ENCODE measurements at places on chromosomes 5 and 9.

GRCh38 chr9:84294241-84294950, 46.2 kb downstream of the SLC28A3 start:
- no peak for DNase-seq

DNA sequence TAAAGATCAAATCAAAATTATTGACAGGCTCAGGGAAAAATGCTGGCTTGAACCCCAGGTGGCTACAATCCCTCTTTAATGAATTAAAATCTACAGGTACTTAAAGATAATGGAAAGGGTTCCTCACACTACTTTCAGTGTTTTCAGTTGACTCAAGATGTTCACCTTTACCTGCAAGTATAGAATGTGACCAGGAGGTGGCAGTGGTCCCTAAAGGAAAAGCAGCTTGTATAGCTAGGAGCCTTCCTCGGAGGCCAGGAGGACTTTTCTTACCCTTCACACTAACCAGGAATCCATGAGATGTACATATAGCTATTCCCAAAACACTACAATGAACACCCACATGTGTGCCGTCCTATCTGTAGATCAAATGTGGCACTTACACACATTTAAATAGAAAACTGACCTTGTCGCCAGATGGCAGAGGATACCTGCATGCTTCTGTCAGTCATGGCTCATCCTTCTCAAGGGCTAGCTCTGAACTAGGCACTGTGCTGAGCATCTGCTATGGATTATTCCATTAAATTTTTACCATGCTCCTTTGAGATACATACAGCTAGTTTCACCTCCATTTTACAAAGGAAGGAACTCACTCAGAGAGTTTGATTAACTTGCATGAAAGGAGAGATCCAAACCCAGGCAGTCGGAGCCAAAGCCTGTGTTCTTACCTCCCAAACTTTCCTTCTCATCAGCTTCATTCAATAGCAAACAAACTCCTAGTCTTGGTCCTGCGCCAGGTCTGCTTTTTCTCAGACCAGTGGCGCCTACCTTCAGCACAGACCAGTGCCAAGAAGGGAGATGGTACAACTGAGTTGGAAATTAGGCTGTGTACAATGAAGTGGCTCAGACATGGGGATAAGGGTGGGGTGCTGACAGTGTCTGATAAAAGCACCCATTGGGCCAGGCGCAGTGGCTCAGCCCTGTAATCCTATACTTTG, 24.5 kb downstream of the C9orf152 start:
- peak; percentile 47 for DNase-seq

GRCh38 chr5:54310433-54311175, at the start of gene ARL15:
TSS of gene ARL15 (minus strand) at chr5:54310573.
- peak; percentile 98 for DNase-seq

DNA sequence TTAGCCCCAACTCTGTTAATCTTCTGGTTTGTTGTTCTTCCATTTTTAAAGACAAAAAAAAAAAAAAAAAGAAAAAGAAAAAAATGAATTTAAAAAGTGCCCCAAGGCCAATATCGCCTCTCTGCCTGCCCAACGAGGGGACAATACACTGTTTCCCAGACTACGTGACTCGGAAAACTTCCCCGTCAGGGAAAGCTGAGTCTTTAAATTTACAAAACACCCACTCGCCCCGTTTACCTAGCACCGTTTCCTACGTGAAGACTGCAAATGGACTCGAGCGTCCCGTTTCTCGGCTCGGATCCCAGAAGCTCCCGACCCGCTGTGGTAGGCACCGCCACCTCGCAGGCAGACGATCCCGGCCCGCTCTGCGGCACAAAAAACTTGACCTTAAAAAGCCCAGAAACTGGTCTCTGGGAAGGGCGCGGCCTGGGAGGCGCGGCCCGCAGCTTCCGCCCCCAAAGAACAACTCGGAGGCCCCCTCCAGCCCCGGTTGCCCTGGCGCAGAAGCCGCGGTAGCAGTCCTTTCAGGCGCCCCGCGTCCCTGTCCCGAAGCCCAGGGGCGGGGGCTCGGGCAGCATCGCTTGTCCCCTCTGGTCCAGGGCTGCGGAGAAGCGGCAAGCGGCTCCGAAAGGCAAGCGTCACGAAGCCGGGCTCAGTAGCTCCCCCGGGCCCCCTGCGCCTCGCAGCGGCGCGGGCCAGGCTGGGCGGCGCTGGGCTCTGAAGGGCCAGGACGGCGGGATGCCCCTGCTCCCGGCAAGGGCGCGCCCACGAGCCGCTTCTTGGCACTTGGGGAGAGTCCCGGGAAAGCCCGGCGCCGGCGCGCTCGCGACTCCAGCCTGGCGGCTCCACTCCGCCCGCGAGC, at the start of gene GCNT4:
Gene GCNT4 (minus strand): TSS at position 367 of the 862 bp plus-strand sequence. CDS start 22,521 bp downstream, outside the sequence.
- DNase-seq = peak; percentile 25

GRCh38 chr9:114115654-114116125, 16.6 kb upstream of the KIF12 start:
- DNase-seq = no peak

All from stimulated activated CD4-positive, alpha-beta T cell treated with anti-CD3 and anti-CD28 coated beads, Interleukin-1b, Interleukin-23, amount 100 ng/mL, for 48 hours (primary cell).